ENCODE measurements at places on chromosomes 12 and 14.
A peak's percentile ranks its signal among the peaks of the same experiment; 100 is the strongest.

GRCh38 chr12:12439636-12440035 lies 82.8 kb downstream of the BORCS5 start:
- DNase-seq = peak; percentile 55

GRCh38 chr12:10503460-10503859 lies 2.2 kb upstream of the EIF2S3B start:
- no peak for DNase-seq

DNA sequence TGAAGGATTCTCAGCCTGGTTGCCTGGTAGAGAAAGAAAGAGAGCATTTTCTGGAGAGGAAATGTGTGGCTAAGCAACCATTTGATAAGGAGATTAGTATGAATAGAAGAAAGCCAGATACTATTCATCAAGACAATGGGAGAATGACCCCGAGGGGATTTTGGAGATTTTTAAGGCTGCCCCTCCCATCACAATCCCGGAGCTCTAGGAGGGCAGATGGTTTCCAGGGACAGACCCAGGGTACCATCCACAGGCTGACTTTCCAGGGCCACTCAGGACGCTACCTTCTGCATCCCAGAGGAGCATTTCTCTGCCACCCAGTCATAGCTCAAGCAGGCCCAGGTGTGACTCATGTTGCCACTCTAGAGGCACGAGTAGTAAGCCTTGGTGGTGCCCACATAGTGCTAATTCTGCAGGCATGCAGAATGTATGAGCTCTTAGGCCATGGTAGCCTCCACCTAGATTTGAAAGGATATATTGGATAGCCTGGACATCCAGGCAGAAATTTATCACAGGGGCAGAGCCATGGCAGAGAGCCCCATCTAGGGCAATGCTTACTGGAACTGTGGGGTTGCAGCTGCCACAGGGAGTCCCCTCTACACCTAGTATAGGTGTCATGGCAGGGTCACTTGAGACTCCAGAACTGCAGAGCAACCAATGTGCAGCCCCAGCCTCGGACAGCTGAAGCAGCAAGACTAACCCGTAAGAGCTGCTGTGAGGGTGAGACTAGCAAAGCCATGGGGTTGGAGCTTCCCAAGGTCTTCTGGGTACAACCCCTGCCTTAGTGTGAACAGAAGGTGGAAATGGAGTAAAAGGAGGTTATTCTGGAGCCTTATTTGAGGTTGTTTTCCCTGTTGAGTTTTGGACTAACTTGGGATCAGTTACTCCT lies 366.0 kb downstream of the ZFP36L1 start:
- no peak for DNase-seq

GRCh38 chr12:62484233-62484632 lies 17.6 kb downstream of the MON2 start:
- DNase-seq = no peak

DNA sequence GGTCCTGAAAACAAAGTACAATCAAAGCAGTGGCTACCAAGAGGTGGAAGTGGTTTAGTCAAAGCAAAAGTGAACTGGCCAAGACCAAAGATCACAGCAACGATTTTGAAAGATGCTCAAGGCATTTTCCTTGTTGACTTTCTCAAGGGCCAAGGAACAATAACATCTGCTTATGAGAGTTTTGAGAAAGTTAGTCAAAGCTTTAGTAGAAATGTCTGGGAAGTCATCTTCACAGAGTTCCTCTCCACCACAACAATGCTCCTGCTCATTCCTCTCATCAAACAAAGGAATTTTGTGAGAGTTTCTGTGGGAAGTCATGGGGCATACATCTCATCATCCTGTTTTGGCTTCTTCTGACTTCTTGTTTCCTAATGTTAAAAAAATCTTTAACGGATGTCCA lies 80.1 kb downstream of the PLEKHA5 start:
- DNase-seq = no peak

DNA sequence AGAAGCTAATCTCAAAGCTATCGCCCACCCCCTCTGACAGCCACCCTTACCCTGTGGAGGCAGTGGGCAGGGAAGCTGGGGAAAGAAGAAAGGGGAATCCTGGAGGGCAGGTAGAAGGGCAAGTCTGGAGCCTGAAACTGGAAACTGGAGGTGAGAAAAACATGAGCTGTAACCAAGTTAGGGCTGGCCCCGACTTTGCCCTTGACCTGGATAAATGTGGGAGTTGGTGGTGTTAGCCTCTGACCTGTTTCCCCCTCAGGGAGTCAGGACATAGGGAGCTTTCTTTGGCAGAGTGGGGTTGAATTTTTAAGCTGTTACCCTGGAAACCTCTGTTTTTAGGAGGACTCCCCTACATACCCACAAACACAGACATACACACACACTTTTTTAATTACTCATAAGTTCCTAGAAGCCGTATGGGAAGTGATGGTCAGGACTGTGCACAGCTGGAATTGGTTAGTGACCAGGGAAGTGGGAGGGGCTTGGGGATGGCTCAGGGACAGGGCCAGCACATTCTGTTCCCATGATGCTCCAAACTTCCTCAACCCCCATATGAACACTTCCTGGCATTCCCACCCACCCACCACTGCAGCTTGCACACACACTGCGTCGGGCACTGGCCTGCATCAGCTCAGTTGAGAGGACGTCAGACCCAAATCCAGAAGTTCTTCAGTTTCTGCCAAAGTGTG lies 5.0 kb upstream of the MMP19 start:
- DNase-seq = no peak

GRCh38 chr12:92408072-92408900 lies 262.6 kb upstream of the BTG1 start:
- DNase-seq = peak; percentile 45

- no peak for DNase-seq
Measured at GRCh38 chr12:32896432-32897280, at the start of gene PKP2. Gene PKP2, minus strand, starts transcription at chr12:32896777. Its CDS starts 46 bp downstream, at chr12:32896731.

GRCh38 chr12:114011711-114012110 lies 45.6 kb upstream of the RBM19 start:
- DNase-seq = no peak

DNA sequence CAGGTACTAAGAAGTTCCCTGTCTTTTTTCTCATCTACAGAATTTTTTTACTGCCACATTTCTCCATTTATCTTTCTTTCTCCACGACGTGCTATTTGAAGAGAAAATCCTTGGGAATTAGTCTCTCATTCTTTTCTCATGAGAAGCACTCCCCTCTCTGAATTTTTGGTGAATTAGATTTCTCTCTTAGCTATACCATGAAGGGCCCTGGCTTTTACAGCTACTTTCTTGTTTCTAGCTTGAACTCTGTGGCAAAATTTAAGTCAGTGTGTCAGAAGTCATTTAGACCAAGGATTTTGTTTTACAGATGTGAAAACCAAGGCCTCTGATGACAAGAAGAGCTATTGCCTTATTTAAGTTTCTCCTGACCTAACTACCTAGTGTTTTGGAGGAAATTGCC lies 213.1 kb downstream of the AEBP2 start:
- no peak for DNase-seq

GRCh38 chr14:101175731-101176534 lies 272.4 kb upstream of the RTL1 start:
- no peak for DNase-seq

- no peak for DNase-seq
Measured at GRCh38 chr14:85280074-85280473, 249.9 kb upstream of the FLRT2 start.

DNA sequence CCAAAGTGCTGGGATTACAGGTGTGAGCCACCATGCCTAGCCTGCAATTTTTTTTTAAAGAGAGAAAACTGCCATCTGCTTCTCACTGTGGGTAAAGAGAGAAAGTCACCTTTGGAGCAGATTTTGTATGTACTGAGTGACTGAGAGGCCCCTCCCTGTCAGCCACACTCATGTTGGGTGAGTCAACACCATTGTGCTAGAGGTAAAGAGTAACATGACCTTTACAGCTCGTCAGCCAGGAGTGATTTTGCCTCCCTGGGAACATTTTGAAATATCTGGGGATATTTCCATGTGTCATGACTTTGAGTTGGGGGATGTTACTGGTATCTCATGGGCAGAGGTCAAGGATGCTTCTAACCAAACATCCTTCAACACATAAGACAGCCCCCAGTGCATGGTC lies 115.2 kb downstream of the KSR2 start:
- DNase-seq = no peak

DNA sequence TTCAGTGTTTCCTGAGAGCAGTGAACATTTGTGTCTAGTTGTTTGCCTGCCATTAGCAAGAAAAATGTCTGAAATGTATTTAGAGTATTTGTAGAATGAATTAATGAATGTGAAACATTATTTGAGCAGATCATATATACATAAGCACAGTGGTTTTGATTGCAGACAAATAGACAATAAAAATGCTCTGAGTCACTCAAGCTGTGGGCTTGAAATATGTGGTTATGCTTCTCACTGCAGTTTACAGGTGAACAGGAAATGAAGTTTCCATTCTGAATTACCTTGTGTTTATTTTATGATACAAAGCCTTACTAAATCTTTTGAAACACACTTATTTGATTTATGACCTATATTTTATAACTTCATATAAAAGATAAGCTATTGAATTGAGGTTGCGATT lies 827.7 kb downstream of the TMTC2 start:
- no peak for DNase-seq

All from CD4-positive, alpha-beta memory T cell (primary cell).